ENCODE measurements at places on chromosomes 3 and 15.

- DNase-seq = no peak
These were observed 126.5 kb downstream of the FMN1 start for GRCh38 chr15:33068007-33068481.

- no peak for DNase-seq
These were observed 299.9 kb upstream of the ADAMTS9 start for GRCh38 chr3:64987726-64988125.

GRCh38 chr3:139332092-139332491 is 11.7 kb upstream of the MRPS22 start:
- DNase-seq = no peak

GRCh38 chr3:115381573-115381912 is 234.5 kb upstream of the ZBTB20 start:
- DNase-seq = no peak

DNA sequence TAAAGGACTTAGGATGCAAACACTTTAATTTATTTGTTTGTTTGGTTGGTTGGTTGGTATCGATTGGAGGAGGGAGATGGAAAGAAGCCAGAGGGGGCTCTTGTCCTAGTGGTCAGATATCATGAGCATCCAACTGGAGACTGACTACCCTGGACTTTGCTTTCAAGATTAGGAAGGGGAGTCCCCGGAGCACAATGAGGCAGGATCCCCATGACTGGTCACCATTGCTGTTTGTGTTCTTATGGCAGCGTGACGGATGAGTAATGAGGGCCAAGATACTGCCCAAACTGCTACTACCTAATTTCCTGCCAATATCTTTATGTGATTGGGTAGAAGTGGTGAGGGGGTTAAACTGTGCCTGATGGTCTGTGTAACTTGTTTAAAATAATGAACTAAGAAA is 354.6 kb upstream of the ROPN1 start:
- no peak for DNase-seq

- DNase-seq = no peak
These were observed 205.6 kb downstream of the NECTIN3 start for GRCh38 chr3:111277226-111277625.

- no peak for DNase-seq
These were observed 129.2 kb upstream of the COL8A1 start for GRCh38 chr3:99509224-99509623.

GRCh38 chr3:64687781-64688604 is at the start of gene ADAMTS9:
ADAMTS9 (minus strand) TSS chr3:64688000; CDS start chr3:64687657, 343 bp downstream.
- peak; percentile 17 for DNase-seq

GRCh38 chr15:63189941-63190768 is 749 bp downstream of the RAB8B start:
- DNase-seq = no peak

DNA sequence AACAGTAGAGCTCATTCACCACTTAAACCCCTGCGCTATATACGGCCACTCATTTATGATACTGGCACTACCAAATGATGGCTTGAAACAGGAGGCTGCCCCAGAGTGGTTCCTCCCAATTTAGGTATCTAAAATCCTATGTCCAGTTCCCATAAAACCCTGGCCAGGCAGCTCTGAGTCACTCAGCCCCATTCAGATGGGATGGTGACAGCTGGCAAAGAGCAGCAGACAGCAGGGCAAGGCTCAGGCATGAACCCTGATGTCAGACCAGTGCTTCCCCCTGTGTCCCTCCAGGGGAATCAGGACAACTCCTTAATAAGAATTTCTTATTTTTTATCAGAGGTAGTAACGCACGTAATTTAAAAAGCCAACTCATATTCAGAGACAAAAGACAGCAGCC is 77.2 kb upstream of the RNU6-1 start:
- DNase-seq = no peak

DNA sequence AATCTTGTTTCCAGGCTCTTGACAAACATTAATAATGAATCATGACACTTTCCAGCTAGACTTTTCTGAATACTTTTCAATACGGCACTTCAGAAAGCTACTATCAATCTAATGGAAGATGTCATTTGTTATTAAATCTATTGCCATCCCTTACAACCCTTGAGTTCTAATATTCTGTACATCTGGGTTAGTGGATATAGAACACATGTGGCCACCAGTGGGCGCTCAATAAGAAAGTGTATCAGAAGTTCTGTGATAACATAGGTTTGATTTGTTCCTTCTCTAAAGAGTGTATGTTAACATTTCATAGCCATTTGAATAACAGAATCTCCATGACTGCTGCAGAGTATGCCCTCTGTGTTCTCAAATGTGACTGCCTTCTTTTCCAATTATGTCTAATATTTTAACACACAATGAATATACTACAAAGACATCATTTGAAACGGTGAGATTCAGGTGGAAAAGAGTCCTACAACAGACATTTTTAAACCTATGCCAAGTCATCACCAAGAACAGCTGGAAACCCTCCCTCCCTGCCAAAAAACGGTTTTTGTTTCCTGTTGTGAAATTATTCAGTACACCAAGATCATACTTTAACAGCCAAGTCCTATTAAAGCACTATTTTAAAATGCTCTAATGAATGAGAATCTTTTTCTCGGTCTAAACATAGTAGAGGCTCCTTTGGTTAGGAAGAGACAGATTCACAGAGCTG is 22.2 kb downstream of the ALDH1A2 start:
- no peak for DNase-seq

- no peak for DNase-seq
These were observed 28.8 kb downstream of the XRN1 start for GRCh38 chr3:142418926-142419592.

DNA sequence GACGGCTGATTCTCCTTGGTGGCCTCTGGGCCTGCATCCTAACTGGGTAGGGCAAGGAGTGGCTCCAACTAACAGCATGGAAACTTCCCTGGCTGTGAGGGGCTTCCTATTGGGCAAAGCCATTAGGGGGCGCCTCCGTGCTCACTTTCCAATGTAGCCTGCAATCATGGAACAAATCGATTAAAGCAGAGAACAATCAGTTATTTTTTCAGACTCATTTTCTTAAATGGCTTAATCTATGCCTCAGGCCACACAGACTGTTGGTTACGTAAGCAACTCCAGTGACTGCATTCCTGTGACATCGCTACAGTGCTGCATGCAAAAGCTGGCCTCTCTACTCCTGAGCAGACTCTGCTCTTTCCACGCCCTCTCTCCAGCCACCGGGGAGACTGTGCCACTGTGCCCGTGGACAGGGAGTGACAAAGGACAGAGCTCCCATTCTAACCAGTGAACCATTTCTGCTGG is 278.9 kb downstream of the KLF13 start:
- no peak for DNase-seq

GRCh38 chr3:69385723-69386555 is at the start of gene FRMD4B:
FRMD4B (minus strand) TSS chr3:69386088; CDS start chr3:69385989, 99 bp downstream.
- DNase-seq = no peak

DNA sequence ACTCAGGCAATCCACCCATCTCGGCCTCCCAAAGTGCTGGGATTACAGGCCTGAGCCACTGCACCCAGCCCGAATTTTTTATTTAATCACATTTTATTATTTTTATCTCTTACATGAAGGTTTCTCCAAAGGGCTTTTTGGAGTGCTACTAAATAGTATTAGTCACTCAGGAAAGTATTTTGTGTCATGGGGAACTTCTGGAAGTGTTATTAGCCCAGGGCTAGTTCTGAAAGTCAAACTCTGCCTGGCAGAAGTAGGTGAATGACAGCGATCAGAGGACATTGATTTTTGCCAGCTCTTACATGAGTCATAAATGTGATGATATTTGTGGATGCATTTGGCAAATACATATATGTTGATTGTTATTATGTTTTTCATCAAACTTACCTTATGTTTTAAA is 48.7 kb downstream of the ZPLD1 start:
- DNase-seq = no peak

DNA sequence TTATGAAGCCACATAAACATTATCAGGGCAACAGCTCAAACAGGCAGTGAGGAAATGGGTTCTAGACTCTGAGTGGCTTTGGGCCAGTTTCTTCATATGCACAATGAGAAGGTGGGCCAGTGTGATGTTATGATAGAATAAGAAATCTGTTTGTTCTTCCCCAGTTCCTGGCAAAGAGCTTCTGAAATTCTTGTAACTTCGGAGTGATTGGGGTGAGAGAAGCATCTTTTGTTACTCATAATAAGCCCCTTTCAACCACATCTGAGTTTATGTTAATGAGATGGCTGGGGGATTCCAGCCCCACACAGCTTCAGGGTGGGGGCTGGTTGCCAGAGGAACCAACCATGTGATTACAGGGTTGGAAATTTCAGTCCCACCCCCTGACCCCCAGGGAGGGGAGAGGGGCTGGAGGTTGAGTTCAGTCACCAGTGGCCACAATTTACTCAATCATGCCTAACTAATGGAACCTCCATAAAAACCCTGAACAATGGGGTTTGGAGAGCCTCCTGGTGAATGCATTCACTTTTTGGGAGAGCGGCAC is 57.0 kb upstream of the FRMD4B start:
- DNase-seq = no peak

DNA sequence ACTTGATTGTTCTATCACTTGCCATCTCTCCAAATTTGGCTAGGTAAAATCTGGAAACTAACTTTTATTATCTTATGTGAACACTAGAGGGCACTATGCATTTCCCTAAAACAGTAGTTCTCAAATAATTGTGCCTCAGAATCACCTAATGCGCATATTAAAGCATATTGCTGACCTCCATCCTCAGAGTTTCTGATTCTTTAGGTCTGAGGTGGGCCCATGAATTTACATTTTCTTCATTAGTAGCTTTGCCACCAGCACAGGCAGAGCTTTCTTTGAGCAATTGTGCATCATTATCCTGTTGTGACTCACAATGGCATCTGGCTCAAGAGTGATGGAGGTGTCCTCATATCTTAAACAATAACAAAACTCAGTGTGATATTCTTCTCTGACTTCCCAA is 17.5 kb upstream of the BCHE start:
- no peak for DNase-seq

DNA sequence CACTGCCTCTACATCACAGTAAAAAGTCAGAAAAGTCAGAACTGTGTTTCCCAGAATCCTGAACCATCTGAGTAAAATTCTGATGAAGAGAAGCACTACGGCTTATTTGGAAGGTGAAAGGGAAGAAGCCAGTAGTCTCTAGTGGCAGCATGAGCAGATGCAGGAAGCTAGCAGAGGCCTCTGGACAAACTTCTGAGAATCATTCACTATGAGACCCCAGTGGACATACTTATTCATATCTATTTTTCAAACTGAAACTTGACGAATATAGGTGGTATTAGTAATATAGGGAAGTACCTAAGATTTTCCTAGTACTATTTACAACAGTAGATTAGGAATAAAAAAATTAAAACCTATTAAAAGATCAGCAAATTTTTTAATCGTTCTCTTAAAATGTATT is 272.8 kb upstream of the TTC14 start:
- no peak for DNase-seq

GRCh38 chr15:65971741-65971995 is 102.4 kb downstream of the RAB11A start:
- DNase-seq = no peak

Measured in smooth muscle cell of the brain vasculature (primary cell).